Thoracic aorta (tissue), 2 donors: ENCODE measurements at places on chromosomes 12 and 14.

DNA sequence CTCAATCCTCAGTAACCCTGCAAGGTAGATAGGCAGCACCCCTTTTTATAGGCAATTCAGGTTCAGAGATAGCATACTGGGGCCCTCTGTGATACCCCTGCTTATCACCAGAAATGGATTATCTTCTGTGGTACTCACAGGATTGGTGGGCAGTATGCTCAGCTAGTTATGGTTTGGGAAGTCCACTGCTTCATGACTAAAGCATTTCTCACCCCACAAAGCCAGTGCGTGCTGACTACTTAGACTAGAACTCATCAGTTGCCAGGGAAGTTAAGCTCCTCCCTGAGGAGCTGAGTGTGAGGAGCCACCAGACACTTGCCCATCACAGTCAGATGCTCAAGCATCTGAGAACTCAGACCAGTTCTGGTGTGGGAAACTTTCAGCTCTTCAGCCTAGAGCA is 76.3 kb downstream of the SCAF11 start:
- H3K27ac ChIP-seq: no peak overlapping the region
- no peak overlapping the region for H3K4me3 ChIP-seq
- H3K4me1 ChIP-seq: peaks cover 6% of the 10 kb centered on the region
- H3K36me3 ChIP-seq: peaks cover 10% of the 10 kb centered on the region
- DNase-seq: no peak

DNA sequence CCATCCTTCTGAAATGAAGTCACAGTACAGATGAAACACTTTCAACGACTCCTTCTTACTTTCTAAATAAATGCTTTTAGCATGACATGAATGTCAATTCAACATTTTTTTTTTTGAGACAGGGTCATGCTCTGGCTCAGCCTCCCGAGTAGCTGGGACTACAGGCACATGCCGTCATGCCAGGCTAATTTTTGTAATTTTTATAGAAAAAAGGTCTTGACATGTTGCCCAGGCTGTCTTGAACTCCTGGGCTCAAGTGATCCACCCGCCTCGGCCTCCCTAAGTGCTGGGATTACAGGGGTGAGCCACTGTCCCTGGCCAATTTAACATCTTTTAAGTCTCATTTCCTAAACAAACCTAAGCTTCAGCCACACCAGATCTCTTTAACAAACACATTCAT is 16.4 kb downstream of the GALNT6 start:
- no peaks in the 10 kb centered on the region for H3K36me3 ChIP-seq
- H3K27me3 ChIP-seq: no peaks in the 10 kb centered on the region
- peaks cover 20% of the 10 kb centered on the region for H3K4me1 ChIP-seq
- no peak for DNase-seq
- no peak overlapping the region for H3K4me3 ChIP-seq

DNA sequence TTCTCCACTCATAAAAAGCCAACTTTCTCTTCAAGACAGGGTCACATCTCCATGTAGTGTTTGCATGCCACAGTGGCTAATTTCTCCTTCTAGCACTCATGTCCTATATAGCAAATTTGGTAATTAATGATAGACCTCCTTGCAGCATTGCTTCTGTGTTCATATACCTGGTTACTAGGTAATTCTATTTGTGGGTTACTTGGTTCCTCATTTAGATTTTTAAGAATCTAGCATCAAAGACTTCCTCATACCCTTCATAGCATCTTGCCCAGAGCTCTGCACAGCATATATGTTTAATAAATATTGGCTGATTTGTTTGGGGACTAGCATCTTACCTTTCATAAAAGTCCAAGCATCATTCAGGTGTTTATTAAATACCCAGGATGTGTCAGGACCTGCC is 152.1 kb downstream of the DUSP6 start:
- no peaks in the 10 kb centered on the region for H3K4me1 ChIP-seq
- H3K27ac ChIP-seq: no peak overlapping the region
- H3K4me3 ChIP-seq: no peak overlapping the region
- no peak for DNase-seq
- no peaks in the 10 kb centered on the region for H3K36me3 ChIP-seq

- no peaks in the 10 kb centered on the region for H3K4me1 ChIP-seq
- no peaks in the 10 kb centered on the region for H3K27me3 ChIP-seq
- no peak overlapping the region for H3K4me3 ChIP-seq
- no peak for DNase-seq
- H3K36me3 ChIP-seq: no peaks in the 10 kb centered on the region
Observed at GRCh38 chr12:116827432-116827831, 53.8 kb downstream of the HRK start.

DNA sequence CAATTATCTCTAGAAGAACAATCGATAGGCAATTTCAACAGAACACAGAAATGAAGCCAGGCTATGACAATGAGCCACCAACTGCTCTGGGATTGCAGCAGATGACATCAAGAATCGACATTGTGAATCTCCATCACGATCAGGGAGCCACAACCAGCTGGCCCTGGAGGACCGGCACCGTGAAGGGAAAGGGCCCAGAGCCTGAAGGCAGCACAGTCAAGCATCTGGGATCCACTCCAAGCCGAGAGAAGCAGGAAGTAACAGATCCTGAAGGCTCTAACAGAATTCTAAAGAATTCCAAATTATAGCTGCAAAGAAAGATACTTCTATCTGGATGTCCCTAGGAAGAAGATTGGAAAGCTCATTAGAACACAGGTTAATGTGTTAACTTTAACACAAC is 61.0 kb downstream of the LRRC74A start:
- no peak for DNase-seq
- no peaks in the 10 kb centered on the region for H3K4me1 ChIP-seq
- no peak overlapping the region for H3K27ac ChIP-seq

DNA sequence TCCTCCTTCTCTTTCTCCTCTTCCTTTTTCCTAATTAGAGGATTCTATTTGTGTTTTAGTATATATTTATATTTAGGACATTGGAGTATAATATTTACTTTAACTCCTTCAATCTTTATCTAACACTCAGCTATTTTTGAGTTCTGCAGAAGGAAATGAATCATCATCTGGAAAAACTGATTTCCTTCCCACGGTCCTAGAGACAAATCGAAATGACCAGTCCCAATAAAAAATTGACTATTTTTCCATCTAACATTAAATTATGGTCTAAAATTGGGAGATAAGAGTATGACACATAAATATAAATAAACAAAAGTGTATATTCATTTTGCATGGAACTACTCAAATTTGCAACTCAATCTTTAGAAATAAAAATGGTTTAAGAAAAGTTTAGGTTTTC is 167.4 kb downstream of the TMTC3 start:
- no peak overlapping the region for H3K27ac ChIP-seq
- no peaks in the 10 kb centered on the region for H3K36me3 ChIP-seq
- no peak overlapping the region for H3K4me3 ChIP-seq
- peaks cover 7% of the 10 kb centered on the region for H3K4me1 ChIP-seq
- no peaks in the 10 kb centered on the region for H3K27me3 ChIP-seq

DNA sequence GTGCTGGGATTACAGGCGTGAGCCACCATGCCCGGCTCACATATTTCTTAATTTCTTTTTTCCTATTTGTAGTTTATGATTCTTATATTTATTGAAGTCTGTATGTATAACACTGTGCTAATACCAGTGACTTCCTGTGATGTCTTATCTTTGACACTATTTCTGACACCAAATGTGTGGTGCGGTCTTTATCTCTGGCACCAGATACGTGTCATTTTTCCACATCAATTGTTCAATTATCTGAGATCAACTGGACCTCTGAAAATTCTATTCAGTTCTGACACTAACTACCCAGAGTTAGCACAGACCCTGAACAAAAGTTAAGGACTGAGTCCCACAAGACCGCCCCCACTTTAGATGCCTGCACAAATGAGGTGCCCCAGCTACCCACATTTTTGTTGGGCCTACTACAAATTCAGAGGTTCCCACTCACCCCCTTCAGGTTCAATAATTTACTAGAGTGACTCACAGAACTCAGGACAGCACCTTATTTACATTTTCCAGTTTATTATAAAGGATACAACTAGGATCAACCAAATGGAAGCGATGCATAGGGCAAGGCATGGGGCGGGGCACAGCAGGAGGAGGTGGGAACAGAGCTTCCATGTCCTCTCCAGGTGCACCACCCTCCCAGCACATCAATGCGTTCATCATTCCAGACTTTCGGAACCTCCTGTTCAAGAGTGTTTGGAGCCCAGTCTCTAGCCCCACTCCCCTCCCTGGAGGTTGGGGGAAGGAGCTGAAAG is 11.6 kb upstream of the SRSF9 start:
- no peak overlapping the region for H3K27ac ChIP-seq
- no peak overlapping the region for H3K4me3 ChIP-seq
- H3K4me1 ChIP-seq: no peaks in the 10 kb centered on the region
- H3K36me3 ChIP-seq: no peaks in the 10 kb centered on the region
- no peak for DNase-seq
- H3K27me3 ChIP-seq: no peaks in the 10 kb centered on the region

DNA sequence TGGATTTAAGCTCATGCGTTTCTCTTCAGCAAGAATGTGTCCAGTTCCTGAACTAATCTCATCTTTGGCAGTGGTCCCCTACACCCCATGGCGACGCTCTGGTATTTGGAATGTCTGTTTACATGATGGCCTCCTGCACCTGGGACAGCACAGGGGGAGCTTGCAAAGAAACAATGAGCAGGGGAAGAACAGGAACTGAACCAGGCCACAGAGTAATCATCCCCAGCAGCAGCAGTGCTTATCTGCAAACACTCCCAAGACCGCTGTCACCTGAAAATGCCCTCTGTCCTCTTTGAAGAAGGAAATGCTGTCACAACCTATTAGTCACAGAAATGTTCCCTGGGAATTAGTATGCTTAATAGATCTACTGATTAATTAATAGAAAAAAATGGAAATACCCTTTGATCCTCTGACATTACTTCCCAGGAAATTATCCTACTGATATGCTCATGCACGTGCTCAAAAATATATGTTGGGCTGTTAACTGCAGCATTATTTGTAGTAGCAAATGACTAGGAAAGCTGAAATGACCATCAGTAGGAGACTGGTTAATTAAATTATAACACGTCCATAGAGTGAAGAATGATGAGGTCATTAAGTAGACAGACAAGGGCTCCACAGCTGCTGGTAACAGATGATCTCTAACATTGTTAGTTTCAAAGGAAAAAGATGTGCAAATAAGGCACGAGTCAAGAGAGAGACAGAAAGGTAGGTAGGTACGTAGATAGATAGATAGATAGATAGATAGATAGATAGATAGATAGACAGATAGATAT is 279.3 kb upstream of the FLRT2 start:
- no peaks in the 10 kb centered on the region for H3K4me1 ChIP-seq
- H3K27me3 ChIP-seq: no peaks in the 10 kb centered on the region
- H3K4me3 ChIP-seq: no peak overlapping the region
- H3K36me3 ChIP-seq: no peaks in the 10 kb centered on the region
- H3K27ac ChIP-seq: no peak overlapping the region
- no peak for DNase-seq

DNA sequence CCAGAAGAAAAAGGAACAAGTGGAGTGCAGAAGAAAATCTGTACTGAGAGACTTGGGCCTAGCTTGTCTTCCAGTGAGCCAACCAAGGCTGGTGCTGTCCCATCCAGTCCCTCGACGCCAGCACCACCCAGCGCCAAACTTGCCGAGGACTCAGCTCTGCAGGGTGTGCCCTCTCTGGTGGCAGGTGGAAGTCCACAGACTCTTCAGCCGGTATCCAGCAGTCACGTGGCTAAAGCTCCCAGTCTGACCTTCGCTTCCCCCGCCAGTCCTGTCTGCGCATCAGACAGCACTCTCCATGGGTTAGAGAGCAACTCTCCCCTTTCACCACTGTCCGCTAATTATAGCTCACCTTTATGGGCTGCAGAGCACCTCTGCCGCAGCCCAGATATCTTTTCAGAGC is 15.6 kb downstream of the CIPC start:
- no peaks in the 10 kb centered on the region for H3K27me3 ChIP-seq
- H3K4me3 ChIP-seq: no peak overlapping the region
- H3K27ac ChIP-seq: no peak overlapping the region
- H3K36me3 ChIP-seq: peaks cover 48% of the 10 kb centered on the region

DNA sequence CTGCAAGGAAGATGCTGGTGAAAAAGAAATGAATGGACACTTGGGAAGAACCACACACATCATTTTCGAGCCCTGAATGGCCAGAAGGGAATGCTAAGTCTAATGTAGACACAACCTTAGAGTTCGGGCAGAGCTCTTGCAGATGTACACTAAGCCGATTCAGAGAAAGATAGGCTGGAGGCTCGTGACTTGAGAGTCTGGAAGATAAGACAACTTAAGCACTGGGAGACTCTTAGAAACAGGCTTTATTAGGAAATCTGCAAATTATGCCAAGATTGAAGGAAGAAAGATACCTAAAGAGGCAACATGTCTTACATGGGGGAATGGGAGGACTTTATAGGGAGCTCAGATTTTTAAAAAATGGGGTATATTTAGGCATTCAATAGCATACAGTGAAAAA is 13.5 kb downstream of the TBPL2 start:
- DNase-seq: no peak
- H3K27ac ChIP-seq: no peak overlapping the region
- H3K4me3 ChIP-seq: no peak overlapping the region

- no peaks in the 10 kb centered on the region for H3K27me3 ChIP-seq
- H3K4me3 ChIP-seq: no peak overlapping the region
- H3K36me3 ChIP-seq: no peaks in the 10 kb centered on the region
- DNase-seq: no peak
- H3K4me1 ChIP-seq: no peaks in the 10 kb centered on the region
Observed at GRCh38 chr12:119440803-119441360, 106.4 kb downstream of the CCDC60 start.

DNA sequence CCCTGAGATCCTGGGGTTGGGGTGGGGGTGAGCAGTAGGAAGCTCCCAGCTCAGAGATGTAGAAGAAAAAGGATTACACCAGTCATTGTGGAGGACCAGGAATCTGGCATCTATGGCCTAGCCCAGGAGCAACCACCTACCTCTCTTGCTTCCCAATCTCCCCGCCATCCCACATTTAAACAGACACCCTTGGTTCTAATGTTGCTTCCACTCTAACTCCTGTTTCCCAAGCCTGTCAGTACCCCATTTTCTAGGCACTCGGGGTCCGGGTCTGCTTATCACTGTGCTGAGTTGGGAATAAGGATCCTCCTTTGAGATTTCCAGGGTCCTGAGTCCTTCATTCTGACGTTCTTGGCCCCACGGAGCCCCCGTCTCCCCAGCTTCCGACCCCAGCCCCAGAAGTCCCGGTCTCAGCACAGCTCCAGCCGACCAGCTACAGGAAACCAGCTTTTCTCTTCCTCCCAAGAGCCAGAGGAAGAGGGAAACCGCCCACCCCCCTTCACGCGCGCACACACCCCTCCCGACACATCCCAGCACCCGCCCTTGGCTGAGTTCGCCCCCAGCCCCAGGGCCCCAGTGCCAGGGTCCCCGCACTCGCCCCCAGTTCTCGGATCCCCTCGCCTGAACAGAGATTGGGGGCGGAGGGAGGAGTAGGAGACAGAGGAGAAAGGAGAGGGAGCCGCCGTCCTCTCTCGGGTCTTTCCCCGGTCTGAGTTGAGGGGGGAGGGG is 1.2 kb downstream of the ITGA5 start:
- peaks cover 12% of the 10 kb centered on the region for H3K36me3 ChIP-seq
- peak overlapping the region; percentile 100 for H3K4me3 ChIP-seq
- DNase-seq: no peak
- no peaks in the 10 kb centered on the region for H3K27me3 ChIP-seq
- peak overlapping the region; percentile 98 for H3K27ac ChIP-seq
